M059J (cell line): ENCODE measurements at places on chromosomes 7 and 10. TPM values are rescaled to one million over a fixed set of nuclear protein-coding genes. Genes with fewer than 3 reads are reported as not detected.
A peak's percentile ranks its signal among the peaks of the same experiment; 100 is the strongest.

DNA sequence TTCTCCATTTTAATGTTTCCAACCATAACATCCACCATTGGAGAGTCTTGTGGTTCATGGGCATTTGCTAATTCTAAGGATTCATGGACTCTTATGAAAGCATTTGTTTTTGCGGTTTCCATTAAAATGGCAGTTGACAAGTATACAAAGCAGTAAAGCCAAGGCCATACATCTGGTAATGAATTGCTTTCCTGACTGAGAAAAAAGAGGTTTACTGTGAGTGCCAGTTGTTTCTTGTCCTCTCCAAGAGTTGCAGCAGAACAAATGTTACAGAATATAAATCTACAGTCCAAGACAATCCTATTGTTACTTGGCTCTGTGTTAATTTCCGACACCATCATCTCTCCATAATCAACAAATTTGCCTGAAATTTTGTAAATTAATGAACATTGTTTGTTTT lies 261.3 kb downstream of the SORCS1 start:
- DNase-seq = no peak

DNA sequence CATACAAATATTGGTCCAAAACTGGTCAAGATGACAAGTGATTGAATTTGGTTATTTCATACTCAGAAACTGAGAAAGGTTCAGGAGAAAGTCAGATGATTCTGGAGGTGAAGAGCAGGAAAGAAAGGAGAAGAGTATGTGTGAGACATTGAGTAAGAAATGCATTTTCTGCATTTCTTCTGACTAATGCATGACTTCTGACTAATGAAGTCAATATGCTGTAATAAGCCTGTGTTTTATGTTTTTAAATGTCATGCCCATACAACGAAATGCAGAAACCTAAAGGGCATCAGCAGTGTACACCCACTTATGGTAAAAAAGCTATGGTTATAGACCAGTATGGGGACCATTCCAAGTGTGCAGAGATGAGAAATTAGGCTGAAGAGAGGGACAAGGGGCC lies 1227.8 kb upstream of the SORCS1 start:
- peak; percentile 32 for DNase-seq

GRCh38 chr7:97215556-97215955 lies 98.1 kb downstream of the SDHAF3 start:
- DNase-seq = no peak

DNA sequence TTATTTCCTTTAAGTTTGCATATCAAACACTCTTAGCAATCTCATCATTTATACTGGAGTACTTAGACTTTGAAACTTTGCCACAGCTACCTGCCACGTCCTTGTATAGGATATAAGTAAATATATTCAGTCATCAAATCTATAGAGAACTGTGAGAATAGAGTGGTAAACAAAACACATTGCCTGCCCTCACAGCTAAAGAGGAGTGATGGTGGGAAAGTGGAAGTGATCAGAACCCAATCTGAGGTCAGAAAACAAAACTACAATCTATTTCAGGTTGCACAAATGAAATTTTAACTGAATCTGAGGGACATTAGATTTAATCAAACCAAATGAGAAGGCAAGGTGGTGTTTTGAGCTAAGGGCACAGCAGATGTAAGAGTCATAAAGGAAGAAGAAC lies 74.8 kb downstream of the ZEB1 start:
- no peak for DNase-seq

DNA sequence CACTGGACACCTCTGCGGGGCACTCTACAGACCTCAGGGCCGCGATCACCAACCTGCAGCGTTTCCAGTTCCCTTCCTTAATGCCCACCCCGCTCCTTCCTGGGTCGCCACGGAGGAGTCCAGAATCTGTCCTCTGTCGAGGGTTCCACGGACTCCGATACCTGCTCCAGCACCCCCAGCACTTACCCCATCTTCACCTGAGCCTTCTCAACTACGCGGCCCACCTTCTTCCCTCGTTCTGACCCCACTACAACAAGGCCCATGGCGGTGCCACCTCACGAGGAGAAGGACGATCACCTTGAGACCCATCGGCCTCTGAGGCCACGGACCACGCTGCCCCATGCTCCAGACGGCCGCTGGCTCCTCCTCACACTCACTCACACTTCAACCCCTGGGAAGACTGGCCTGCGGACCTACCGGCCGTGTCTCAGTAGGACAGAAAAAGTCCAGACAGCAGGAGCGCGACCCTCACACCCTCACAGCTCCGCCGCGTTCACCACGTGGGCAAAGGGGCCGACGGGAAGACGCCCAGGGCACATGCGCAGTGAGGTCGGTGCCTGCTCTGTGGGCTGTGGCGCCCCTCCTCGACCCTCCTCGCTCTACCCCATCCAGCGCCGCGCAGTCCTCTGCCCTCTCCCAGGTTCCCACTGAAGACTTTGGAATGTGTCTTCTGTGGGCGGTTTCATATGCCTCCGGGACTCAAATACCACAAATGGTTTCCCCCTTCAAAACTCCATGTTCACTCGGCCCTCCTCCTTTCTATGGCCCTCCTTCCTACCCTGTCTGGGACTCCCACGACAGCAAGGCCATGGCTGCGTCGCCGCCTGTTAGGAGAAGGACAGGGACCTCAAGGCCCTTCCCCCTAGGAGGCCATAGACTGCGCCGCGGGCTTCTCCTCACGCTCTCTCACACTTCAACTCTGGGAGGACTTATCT lies 193.9 kb upstream of the PHF14 start:
- no peak for DNase-seq

DNA sequence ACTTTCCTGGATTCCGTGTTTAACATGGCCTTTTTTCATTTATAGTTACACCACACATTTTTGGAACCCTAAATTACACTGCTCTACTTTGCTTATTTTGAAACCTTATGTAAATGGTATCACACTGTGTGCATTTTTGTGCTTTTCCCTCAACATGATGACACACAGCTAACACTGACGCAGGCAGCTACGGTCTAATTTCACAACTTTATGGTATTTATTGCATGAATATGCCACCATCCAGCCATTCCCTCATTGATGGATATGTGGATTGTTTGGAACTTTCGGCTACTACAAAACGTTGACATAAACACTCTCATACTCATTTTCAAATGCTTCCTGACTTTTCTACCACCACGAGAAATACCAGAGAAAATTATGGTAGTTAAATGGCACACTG lies 6.9 kb downstream of the PAPOLB start:
- DNase-seq = no peak

Gene ADK
- 67.2 and 72.7 TPM in 2 replicates for total RNA-seq
